ENCODE measurements at places on chromosomes 4 and X. TPM values are rescaled to one million over a fixed set of nuclear protein-coding genes. Genes with fewer than 3 reads are reported as not detected.

DNA sequence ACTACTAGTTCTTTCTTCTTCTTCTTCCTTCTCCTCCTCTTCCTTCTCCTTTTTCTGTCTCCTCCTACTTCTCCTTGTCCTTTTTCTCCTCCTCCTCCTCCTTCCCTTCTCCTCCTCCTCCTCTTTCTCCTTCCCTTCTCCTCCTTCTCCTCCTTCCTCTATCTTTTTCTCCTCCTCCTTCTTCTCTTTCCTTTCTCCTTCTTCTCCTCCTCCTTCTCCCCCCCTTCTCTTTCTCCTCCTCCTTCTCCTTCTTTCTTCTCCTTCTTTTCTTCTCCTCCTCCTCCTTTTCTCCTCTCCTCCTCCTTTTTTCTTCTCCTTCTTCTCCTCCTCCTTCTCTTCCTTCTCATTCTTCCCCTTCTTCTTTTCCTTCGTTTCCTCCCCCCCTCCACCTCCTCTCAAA lies 21.8 kb upstream of the NAP1L5 start:
- no peak for DNase-seq

- no peak for DNase-seq
Observed at GRCh38 chr4:134650461-134650860, 448.9 kb upstream of the PABPC4L start.

- DNase-seq, result no peak
Observed at GRCh38 chr4:161629694-161630441, 533.9 kb downstream of the FSTL5 start.

DNA sequence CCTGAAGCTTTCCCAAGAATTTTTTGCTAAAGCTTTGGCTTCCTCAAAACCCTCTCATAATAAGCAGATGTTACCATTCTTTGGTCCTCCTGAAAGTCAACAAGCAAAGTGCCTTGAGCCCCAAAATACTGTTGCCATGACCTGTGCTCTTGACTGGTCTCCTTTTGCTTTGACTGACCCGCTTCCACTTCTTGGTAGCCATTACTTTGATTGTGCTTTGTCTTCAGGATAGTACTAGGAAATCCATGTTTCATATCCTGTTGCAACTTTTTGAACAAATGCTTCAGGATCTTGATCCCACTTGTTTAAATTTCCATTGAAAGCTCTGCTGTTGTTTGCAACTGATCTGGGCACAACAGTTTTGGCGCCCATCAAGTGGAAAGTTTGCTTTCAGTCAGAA lies 6.9 kb upstream of the OTOP1 start:
- DNase-seq, result no peak

GRCh38 chr4:78691334-78691754 lies 84.8 kb upstream of the BMP2K start:
- DNase-seq, result no peak

- DNase-seq, result no peak
Observed at GRCh38 chr4:186414390-186414789, 141.0 kb downstream of the MTNR1A start.

DNA sequence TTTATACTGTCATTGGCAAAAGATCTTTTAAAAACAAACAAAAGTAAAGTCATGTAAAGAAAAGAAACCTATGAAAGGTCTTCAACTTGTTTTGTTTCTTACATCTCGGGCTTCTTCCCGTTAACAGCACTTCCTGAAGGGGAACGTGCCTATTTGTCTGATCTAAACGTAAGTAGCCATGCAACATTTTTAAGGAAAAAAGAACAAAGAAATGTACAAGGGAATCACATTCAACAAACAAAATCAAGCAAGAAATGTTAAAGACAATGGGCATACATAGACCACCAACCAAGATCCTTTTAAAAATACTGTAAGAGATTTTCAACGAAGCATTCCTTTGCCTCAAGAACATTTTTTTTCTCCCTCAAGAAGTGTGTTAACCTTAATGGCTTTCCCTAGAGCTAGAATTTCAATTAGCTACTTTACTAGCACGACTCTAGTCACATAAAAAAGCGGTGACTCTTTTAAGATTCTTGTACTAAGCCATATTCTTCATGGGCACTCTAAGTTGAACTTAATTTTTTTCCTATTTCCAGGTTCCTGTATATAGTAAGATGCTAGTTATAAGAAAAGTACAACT lies 112.0 kb upstream of the TTC29 start:
- DNase-seq, result peak; percentile 70

DNA sequence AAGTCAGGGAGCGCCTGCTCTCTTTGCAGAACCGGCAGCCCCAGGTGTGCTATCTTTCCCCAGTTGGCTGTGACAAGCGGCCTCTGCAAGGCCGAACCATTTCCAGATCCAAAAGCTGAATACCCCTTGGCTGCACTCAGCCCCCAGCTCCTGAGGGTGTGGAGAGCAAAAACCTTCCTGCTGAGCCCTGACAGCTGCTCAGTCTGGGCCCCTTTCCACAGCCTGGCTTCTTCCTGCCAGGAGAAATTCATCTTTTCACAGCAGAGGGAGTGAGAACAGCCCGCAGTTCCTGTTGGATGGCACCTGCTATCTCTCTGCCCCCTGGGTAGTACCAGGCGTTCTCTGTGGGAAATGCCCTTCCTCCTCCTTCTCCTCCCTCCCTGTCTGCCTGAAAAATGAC lies 78.4 kb downstream of the DRD5 start:
- no peak for DNase-seq

GRCh38 chr4:187433141-187433540 lies 562.4 kb upstream of the ZFP42 start:
- no peak for DNase-seq

The EDA gene
- total RNA-seq, result 1.4 TPM

The FAM53A gene
- 1.6 TPM for total RNA-seq

The USP17L20 gene
- not detected for total RNA-seq

All from fibroblast of the aortic adventitia (primary cell).